Thyroid gland (tissue), 4 donors: ENCODE measurements at places on chromosomes 11 and 22.

DNA sequence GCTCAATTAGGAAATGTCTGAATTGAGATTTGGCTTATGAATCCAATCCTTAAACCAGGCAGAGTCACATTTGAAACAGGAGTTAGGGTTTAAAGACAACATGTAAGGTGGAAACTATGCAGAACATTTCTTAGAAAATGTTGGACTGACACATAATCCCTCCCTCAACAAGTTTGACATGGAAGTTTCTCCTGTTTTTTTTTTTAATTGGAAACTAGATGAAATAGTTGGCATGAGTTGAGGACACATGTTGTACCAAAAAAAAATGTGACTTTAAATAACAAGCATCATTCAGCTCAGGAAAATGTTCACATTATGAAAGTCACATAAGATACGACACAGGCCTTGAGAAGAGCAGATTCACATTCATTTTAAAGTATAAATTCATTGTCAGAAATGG, 154.9 kb upstream of the DDI1 start:
- no peak overlapping the region for H3K27ac ChIP-seq
- DNase-seq = no peak
- no peaks in the 10 kb centered on the region for H3K27me3 ChIP-seq
- no peaks in the 10 kb centered on the region for H3K36me3 ChIP-seq
- no peak overlapping the region for H3K4me3 ChIP-seq
- H3K4me1 ChIP-seq = no peaks in the 10 kb centered on the region

DNA sequence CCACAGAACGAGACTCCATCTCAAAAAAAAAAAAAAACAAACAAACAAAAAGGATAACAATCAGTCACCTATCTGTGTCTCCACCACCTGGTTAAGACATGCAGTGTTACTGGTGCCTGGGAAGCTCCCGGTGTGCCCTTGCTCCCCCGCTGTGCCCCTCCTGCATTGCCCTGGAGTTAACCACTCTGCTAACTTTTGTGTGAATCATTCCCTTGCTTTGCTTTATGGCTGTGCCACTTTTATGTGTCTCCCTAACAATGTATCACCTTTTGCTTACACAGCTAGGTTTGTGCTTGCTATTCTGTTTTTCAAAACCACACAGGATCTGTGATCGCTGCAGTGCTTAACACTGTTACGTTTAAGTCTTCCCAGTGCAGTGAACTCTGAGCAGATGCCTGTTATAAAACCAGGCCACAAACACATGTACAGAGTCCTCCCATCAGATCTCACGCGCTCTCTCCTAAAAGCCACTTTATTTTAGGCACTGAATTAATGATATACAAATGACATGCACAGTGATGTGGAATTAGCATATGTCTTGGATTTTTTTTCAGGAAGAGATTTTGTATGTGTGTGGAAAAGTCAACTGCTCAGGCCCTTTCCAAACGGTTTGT, 69.9 kb downstream of the BUD13 start:
- H3K36me3 ChIP-seq = no peaks in the 10 kb centered on the region
- H3K4me3 ChIP-seq = no peak overlapping the region
- no peak overlapping the region for H3K27ac ChIP-seq

DNA sequence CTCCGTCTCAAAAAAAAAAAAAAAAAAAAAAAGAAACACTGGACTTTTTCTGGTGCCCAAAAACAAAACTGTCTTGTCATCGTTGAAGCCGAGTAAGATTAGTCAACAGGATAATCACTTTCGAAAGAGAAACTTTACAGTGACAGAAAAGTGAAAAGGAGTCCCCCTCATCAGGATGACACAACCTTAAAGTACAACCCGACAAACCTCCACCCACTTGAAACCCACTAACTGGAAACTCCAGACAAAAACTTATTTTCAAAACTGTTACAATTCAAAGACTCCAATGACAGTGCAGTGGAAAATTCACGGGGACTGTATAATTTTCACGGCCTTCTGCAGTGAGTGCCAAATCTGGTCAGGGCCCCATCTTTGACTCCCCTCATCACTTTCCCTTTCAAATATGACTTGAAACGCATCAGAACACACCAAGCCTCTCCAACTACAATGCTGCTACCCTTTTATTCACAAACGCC, 1.3 kb downstream of the DENND5A start:
- DNase-seq = no peak
- no peaks in the 10 kb centered on the region for H3K36me3 ChIP-seq
- H3K4me1 ChIP-seq = peaks cover 22% of the 10 kb centered on the region

DNA sequence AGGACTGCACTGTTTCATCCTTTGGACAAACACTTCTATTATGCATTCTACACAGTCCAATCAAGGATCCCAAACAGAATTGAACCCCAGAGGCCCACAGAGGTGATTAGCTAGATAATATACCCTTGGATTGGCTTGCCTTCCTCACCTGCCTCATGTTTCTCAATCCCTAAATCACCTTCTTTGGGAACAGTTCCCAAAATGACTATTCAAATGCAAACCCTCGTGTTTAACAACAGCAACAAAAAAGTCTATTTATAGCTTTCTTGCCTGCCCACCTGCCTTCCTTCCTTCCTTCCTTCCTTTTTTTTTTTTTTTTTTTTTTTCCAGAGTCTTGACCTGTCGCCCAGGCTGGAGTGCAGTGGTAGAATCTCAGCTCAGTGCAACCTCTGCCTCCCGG, 180.0 kb downstream of the CNTN5 start:
- no peak overlapping the region for H3K4me3 ChIP-seq
- DNase-seq = no peak
- H3K36me3 ChIP-seq = no peaks in the 10 kb centered on the region
- H3K27ac ChIP-seq = no peak overlapping the region
- H3K27me3 ChIP-seq = no peaks in the 10 kb centered on the region
- H3K4me1 ChIP-seq = no peaks in the 10 kb centered on the region

DNA sequence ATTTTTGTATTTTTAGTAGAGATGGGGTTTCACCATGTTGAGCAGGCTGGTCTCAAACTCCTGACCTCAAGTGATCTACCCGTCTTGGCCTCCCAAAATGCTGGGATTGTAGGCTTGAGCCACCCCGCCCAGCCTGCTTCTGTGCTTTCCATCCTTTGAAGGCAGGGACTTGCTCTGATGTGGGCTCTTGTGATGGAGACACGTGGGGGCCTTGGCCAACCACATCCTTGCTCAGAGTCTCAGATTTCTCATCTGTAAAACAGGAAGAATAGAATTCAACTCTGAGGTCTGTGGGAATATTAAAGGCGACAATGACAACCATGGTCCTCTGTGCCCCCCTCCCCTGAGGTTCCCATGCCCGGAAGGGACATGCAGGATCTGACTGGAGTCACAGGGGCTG, 3.8 kb upstream of the GGA1 start:
- no peak overlapping the region for H3K27ac ChIP-seq
- H3K4me1 ChIP-seq = peaks cover 8% of the 10 kb centered on the region
- H3K36me3 ChIP-seq = no peaks in the 10 kb centered on the region
- H3K4me3 ChIP-seq = no peak overlapping the region
- no peak for DNase-seq

DNA sequence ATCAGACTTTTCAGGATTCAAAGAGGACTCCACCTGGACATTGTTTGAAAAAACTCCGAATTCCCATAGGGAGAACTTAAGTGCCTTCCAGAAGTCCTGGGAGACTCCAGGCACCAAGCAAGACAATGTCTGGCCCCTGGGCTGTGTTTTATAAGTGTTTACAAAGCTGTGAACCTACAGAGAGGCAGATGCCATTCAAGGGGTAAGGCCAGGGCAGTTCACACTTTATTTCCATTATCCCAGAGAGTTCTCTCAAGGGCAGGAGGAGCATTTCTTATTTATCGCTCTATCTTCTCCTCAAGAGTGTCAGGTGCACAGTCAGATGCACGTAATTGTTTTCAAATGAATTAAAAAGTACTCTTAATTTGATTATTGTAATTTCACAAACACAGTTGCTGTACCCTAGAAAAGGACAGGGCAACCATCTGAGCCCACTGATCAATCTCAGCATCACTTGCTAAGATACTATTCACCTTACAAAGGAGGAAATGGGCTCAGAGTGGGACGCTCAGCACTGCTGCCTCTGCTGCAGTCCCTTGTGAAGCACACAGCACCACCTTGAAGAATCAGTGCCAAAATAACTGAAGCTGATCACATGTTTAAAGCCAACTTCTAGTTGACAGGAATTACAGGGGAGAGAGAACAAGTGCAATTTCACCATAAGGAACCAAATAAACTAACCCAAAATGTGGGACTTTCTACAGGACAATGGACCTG, 35.0 kb downstream of the RASSF10 start:
- peaks cover 9% of the 10 kb centered on the region for H3K4me1 ChIP-seq
- H3K4me3 ChIP-seq = no peak overlapping the region
- peak; percentile 10 for DNase-seq
- H3K27ac ChIP-seq = no peak overlapping the region
- no peaks in the 10 kb centered on the region for H3K27me3 ChIP-seq
- no peaks in the 10 kb centered on the region for H3K36me3 ChIP-seq

DNA sequence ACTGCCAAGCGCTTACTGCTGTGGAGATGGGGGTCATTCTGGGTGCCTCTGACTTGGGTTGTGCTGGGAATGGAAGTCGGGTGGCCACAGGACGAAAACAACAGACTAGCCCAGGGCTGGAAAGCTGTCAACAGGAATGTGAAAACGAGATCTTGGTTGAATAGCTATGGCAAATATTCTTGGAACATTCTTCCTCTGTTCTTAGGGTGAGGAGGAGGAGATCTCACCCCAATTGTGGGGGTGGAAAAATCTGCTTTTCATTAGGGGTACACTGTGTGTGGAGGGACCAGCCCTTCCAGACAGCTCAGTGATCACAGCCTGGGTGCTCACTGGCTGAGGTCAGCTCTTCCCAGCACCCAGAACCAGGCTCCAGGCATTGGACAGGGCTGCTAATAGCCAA, 52.0 kb upstream of the PRSS23 start:
- H3K4me1 ChIP-seq = no peaks in the 10 kb centered on the region
- H3K27ac ChIP-seq = no peak overlapping the region
- no peaks in the 10 kb centered on the region for H3K27me3 ChIP-seq
- H3K36me3 ChIP-seq = no peaks in the 10 kb centered on the region

DNA sequence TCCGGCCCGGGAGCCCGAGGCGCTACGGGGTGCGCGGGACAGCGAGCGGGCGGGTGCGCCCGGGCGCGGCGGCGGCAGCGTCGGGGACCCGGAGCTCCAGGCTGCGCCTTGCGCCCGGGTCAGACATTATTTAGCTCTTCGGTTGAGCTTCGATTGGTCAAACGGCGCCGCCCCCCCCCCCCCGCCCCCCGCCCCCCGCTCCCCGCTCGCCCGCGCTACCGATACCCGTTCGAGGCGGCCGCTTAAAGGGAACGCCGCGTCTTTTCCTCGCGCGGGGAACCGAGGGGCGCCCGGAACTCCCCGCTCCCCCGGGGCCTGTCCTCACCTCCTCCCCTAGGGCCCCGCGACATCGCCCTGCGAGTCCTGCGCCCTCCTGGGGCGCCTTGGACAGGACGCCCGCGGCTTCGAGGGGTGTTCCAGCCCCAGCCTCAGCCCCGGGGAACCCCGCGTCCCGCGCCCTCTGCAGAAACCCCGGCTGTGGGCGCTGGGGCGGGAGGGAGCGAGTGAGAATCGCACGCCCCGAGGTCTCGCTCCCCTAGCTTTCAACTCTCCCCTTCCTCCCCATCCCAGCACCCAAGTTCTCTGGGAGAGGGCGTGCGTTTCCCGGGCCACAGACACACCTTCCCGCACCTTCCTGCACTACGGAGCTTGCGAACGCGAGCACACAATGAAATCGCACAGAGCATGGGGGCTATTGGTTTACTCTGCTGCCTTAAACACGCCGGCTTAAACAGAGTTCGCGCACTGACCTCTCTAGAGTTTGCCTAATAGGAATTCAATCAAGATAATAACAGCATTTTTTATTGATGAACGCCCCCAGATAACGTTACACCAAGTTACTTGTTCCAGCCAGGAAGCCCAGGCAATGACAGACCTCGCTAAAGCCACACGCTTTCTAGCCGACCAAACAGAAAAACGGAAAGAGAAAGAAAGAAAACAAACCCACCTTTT, at the start of gene BDNF:
Gene BDNF, minus strand, starts transcription at position 105 of the 951 bp plus-strand sequence. CDS start 41,891 bp downstream, outside the sequence.
- peaks cover 13% of the 10 kb centered on the region for H3K4me1 ChIP-seq
- peak within 1 kb of the TSS; percentile 59 for H3K4me3 ChIP-seq
- peak; percentile 41 for DNase-seq
- H3K27me3 ChIP-seq = no peaks in the 10 kb centered on the region
- no peaks in the 10 kb centered on the region for H3K36me3 ChIP-seq
- no peak within 1 kb of the TSS for H3K27ac ChIP-seq

DNA sequence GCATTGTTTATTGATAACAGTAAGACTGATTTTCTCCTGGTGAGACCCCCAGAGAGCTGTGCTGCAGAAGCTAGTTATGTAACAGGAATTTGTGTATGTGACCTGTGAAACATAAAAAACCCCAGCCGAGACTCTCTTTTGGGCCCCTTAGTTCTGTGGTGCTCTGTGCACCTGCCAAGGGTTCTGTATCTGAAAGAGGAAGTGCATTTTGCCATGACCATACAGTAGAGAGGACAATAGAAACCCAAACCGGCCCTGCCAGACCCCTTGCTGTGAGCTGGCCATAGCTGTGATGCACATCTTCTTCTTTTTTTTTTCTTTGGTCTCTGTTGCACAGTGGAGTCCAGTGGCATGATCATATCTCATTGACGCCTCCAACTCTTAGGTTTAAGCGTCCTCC, 31.4 kb upstream of the APOL5 start:
- H3K4me1 ChIP-seq = no peaks in the 10 kb centered on the region
- DNase-seq = no peak
- H3K27ac ChIP-seq = no peak overlapping the region
- H3K36me3 ChIP-seq = no peaks in the 10 kb centered on the region

GRCh38 chr11:44112091-44112821, 16.8 kb downstream of the EXT2 start:
- DNase-seq = no peak
- H3K4me1 ChIP-seq = no peaks in the 10 kb centered on the region
- H3K4me3 ChIP-seq = no peak overlapping the region
- H3K36me3 ChIP-seq = peaks cover 13% of the 10 kb centered on the region
- H3K27me3 ChIP-seq = no peaks in the 10 kb centered on the region

GRCh38 chr11:75342966-75343870, 8.2 kb downstream of the ARRB1 start:
- no peak overlapping the region for H3K4me3 ChIP-seq
- H3K4me1 ChIP-seq = peaks cover 20% of the 10 kb centered on the region
- no peaks in the 10 kb centered on the region for H3K36me3 ChIP-seq
- no peak for DNase-seq
- H3K27ac ChIP-seq = no peak overlapping the region

GRCh38 chr11:119592642-119593041, 136.4 kb downstream of the NECTIN1 start:
- no peaks in the 10 kb centered on the region for H3K36me3 ChIP-seq
- no peak overlapping the region for H3K27ac ChIP-seq
- DNase-seq = no peak
- no peak overlapping the region for H3K4me3 ChIP-seq

DNA sequence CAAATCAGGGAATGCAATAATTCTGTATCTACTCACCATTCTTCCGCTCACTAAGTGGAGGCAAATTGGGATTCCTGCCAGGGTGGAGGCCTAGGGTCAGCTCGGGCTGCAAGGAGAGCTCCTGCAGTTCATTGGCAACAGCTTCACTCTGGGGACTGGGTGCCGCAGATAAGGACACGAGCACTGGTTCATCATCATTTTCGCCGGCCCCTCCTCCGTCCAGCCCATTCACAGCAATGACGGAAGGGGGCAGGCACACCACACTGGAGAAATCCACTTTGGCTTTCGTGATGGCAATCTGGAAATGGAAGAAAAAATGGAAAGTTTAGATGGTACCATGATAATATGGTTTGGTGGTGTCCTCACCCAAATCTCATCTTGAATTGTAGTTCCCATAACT, 84.4 kb downstream of the MRTFA start:
- no peak overlapping the region for H3K27ac ChIP-seq
- no peak for DNase-seq
- peaks cover 16% of the 10 kb centered on the region for H3K4me1 ChIP-seq
- H3K4me3 ChIP-seq = no peak overlapping the region

GRCh38 chr11:115869780-115870431, 365.7 kb upstream of the CADM1 start:
- no peaks in the 10 kb centered on the region for H3K36me3 ChIP-seq
- no peak overlapping the region for H3K27ac ChIP-seq
- H3K4me3 ChIP-seq = no peak overlapping the region
- peak; percentile 4 for DNase-seq
- H3K27me3 ChIP-seq = no peaks in the 10 kb centered on the region
